ENCODE measurements at places on chromosomes 2 and 18. TPM values are rescaled to one million over a fixed set of nuclear protein-coding genes. Genes with fewer than 3 reads are reported as not detected.
A peak's percentile ranks its signal among the peaks of the same experiment; 100 is the strongest.

DNA sequence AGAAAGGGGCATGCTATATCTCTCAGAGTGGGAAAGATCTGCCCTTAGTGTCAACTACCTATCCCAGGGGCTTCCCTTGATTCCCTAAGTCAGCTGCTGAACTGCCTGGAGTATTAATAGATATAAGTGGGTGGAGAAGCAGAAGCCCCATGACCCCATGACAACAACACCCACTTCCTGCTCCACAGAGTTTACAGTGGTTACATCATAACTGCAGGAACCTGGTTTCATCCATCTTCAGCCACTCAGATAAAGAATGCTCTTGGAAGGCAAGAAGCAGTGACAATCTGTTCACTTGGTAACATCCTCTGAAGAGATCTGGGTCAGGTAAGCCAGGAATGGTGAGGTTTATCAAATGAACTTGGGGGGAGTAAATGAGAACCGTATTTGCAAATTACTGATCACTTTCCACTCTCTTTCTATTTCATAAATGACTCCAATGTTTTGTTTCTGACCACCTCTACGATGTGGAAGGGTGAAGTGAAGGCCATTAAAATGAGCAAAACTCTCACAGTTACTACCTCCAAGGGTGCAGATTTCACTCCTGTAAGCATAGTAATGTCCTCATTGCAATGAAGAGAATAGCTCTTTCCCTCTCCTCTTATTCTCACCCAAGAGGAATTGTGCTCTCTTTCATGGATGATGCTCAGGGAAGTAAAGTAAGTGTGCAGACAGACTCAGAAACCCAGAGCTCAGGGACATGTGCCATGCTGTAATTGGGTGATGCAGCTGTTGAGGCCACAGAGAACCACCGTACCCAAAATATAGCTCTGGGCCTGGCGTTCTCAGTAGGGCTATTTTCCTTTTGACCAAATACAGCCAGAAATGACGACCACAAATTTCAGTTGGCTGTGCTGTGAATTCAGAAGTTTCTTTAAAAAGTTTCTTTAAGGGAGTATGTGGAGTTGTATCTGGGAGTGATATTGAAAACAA, 192.8 kb upstream of the APCDD1 start:
- no peak overlapping the region for H3K27ac ChIP-seq
- H3K27me3 ChIP-seq, result peaks cover 13% of the 10 kb centered on the region
- no peak overlapping the region for H3K4me3 ChIP-seq
- DNase-seq, result no peak

GRCh38 chr18:13481820-13482617, 244.3 kb downstream of the FAM210A start:
- no peaks in the 10 kb centered on the region for H3K27me3 ChIP-seq
- no peak overlapping the region for H3K4me3 ChIP-seq
- DNase-seq, result no peak
- H3K4me1 ChIP-seq, result peaks cover 26% of the 10 kb centered on the region
- peaks cover 46% of the 10 kb centered on the region for H3K36me3 ChIP-seq

GRCh38 chr2:66561645-66562303, 126.8 kb downstream of the MEIS1 start:
- no peaks in the 10 kb centered on the region for H3K36me3 ChIP-seq
- no peak overlapping the region for H3K4me3 ChIP-seq
- no peaks in the 10 kb centered on the region for H3K4me1 ChIP-seq
- no peak for DNase-seq
- H3K27me3 ChIP-seq, result peaks cover 30% of the 10 kb centered on the region

DNA sequence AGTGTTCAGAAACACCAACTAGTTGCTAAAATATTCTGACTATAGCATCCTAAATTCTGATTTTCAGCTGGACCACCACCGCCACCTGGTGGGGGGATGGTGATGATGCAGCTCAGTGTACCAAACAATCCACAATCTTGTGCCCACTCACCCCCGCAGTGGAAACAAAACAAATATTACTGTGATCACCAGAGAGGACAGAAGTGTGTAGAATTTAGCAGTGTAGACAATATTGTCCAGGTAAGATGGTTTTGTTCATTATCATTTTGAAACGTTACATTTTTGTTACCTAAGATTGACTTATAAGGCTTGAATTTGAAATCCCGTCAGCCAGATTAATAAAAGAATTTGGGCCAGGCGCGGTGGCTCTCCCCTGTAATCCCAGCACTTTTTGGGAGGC, 31.7 kb upstream of the UBXN4 start:
- peaks cover 2% of the 10 kb centered on the region for H3K36me3 ChIP-seq
- H3K4me1 ChIP-seq, result no peaks in the 10 kb centered on the region
- DNase-seq, result peak; percentile 60
- H3K27me3 ChIP-seq, result no peaks in the 10 kb centered on the region

DNA sequence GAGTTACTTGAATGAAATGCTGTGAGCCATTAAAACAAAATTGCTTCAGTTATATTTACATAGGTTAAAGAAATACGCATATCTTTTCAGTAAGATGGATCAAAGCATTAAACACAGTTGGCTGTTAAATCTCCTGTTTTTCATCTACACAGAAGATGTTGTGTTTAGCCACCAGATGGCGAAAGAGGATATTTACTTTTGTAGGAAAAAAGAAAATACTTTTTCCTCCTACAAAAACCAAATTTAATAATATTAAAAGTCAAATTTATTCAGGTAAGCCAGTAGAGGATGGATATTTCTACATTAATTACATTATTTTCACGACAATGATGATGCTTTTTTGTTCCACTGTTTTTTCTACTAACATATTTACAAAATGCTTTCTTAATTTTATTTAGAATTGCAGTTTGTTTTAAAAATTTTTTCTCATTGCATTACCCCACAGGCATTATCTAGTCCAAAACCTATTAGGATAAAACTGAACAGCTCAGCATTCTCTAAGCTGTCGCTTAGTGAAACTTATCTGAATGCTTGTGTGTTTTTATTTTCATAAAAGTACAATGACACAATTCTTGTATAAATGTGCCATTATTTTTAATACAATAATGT, 173.7 kb downstream of the ASXL3 start:
- no peaks in the 10 kb centered on the region for H3K27me3 ChIP-seq
- H3K27ac ChIP-seq, result no peak overlapping the region
- DNase-seq, result no peak
- H3K4me3 ChIP-seq, result no peak overlapping the region

DNA sequence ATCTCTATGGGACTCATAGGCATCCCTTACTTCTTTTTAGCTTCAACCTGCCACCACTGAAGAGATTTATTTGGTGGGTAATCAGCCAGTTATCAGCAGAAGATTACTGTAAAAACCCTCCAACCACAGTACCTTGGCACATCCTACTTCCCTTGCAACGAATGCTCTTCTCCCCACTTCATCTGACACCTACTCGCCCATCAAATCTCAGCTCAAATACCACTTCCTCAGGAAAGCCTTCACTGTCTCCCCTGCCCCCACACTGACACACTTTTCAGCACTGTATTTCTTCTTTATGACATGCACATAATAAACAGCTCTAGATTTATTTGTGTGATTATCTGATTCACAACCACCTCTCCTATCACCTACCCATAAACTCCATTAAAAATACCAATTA, 3.1 kb downstream of the KDSR start:
- H3K27ac ChIP-seq, result no peak overlapping the region
- H3K4me3 ChIP-seq, result no peak overlapping the region
- H3K4me1 ChIP-seq, result peaks cover 28% of the 10 kb centered on the region
- no peak for DNase-seq

DNA sequence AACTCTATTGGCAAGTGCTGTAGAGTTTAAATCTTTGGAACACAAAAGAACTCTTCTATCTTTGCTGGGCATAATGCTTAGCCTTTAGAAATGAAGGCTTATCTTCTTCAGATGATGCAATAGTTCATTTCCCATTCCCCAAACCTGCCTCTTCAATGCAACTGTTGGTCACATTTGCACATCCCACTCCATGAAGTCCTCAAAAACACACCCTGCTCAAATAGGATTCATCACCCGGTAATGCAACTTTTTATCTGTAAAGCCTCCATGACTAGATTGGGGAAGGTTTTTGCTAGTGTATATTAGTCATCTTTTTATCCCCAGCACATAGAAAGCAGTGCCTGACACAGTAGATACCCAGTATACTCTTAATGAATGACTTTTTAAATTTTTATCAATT, 376.4 kb downstream of the RBM43 start:
- DNase-seq, result no peak
- no peak overlapping the region for H3K27ac ChIP-seq
- no peaks in the 10 kb centered on the region for H3K36me3 ChIP-seq
- no peaks in the 10 kb centered on the region for H3K27me3 ChIP-seq
- H3K4me3 ChIP-seq, result no peak overlapping the region

- DNase-seq, result no peak
- no peaks in the 10 kb centered on the region for H3K27me3 ChIP-seq
- peaks cover 2% of the 10 kb centered on the region for H3K4me1 ChIP-seq
- H3K36me3 ChIP-seq, result no peaks in the 10 kb centered on the region
Measured at GRCh38 chr2:19540739-19541525, 182.5 kb upstream of the OSR1 start.

- H3K36me3 ChIP-seq, result no peaks in the 10 kb centered on the region
- H3K27ac ChIP-seq, result no peak overlapping the region
- H3K27me3 ChIP-seq, result peaks cover 10% of the 10 kb centered on the region
- no peak for DNase-seq
Measured at GRCh38 chr2:205814039-205814364, 131.7 kb downstream of the NRP2 start.

GRCh38 chr2:229160180-229160579, 110.9 kb downstream of the PID1 start:
- no peak overlapping the region for H3K27ac ChIP-seq
- H3K36me3 ChIP-seq, result no peaks in the 10 kb centered on the region
- no peak overlapping the region for H3K4me3 ChIP-seq
- H3K27me3 ChIP-seq, result no peaks in the 10 kb centered on the region
- no peak for DNase-seq

- H3K27ac ChIP-seq, result no peak overlapping the region
- no peaks in the 10 kb centered on the region for H3K27me3 ChIP-seq
- no peak for DNase-seq
- H3K4me3 ChIP-seq, result no peak overlapping the region
- H3K4me1 ChIP-seq, result no peaks in the 10 kb centered on the region
- no peaks in the 10 kb centered on the region for H3K36me3 ChIP-seq
Measured at GRCh38 chr2:109523536-109524361, 90.0 kb downstream of the SEPTIN10 start.

DNA sequence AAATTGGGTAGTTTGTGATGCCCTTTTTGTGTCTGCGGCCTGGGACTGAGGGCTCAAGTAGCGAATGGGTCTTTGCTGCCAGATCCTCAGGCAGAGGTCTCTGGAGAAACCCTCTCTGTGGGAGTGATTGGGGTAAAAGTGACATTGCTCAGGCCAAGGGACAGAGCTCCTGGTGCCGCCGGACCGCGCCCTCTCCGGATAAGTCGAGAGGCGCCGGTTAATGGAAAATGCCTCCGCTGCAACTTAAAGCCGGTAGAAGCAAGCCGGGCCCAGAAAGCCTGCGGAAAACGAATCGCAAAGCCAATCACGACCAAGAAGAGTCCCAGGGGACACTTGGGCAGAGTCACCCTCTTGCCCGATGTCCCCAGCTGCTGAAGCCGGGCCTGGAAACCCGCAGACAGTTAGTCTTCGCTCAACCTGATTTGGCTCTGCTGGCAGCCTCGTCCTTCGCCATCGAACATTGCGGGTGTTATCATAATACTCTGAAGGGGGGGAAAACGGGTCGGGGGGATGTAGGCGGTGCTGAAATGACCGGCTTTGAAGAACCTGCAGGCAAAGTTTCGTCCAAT, 352 bp upstream of the HOXD12 start:
- no peaks in the 10 kb centered on the region for H3K36me3 ChIP-seq
- DNase-seq, result no peak
- peaks cover 98% of the 10 kb centered on the region for H3K27me3 ChIP-seq
- no peak overlapping the region for H3K27ac ChIP-seq
- H3K4me3 ChIP-seq, result no peak overlapping the region

ZNG1B gene
- total RNA-seq, result 44.4 TPM

GAREM1 gene
- not detected for total RNA-seq

SERPINB3 gene
- total RNA-seq, result not detected

SERPINE2 gene
- total RNA-seq, result 33.7 TPM

REG3G gene
- total RNA-seq, result not detected

MATN3 gene
- total RNA-seq, result not detected

C2orf72 gene
- total RNA-seq, result 2.3 TPM
